ENCODE measurements at places on chromosomes 11 and 22.

DNA sequence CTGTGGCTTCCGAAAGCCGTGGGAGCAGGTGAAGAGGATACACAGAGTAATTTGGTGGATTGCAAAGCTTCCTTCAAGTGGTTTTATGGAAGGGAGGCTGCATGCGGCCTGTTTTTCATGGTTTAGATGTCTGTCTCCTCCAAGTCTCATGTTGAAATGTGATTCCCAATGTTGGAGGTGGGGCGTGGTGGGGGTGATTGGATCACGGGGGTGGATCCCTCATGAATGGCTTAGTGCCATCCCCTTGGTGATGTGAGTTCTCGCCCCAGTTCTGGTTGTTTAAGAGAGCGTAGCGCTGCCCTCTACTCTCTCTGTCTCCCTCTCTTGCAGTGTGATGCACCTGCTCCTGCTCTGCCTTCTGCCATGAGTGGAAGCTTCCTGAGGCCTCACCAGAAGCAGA lies 247.8 kb upstream of the B3GAT1 start:
- DNase-seq = no peak

GRCh38 chr11:120695426-120695825 lies 183.9 kb downstream of the GRIK4 start:
- DNase-seq = no peak

- no peak for DNase-seq
Measured at GRCh38 chr11:43574949-43575912, 105.3 kb upstream of the HSD17B12 start.

DNA sequence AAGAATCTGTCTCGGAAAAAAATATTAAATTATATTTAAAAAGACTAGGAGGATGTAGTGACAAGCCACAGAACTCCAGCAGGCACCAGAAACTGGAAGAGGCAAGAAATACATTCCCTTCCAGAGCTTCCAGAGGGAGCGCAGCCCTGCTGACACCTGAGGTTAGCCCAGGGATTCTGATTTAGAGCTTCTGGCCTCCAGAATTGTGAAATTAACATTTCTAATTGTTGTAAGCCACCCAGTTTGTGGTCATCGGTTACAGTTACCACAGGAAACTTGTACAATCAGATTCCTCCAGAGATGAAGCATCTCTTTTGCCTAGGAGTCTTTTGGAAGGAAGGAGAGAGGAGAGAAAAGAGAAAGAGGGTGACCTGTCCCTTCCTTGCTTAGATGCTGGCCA lies 6.4 kb upstream of the UBASH3B start:
- no peak for DNase-seq

DNA sequence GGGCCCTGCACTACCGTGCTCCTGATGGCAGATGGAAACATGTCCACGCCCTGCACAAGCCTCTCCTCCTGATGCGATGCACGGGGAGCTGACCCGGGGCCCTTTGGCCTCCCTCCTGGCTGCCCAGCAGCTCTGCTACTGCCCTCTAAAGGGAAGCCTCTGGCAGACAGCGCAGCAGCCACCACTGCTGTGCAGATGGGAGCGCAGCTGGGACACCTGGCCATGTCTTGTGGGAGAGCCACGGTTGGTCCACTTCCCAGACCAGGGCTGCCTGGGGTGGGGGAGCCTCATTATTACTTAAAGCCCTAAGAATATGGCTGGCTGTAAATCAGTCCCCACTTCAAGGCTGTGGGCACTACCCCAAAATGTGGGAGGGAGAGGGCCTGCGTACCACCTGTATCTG lies 38.3 kb downstream of the TBX1 start:
- DNase-seq = no peak

GRCh38 chr22:32722441-32722840 lies 79.1 kb upstream of the TIMP3 start:
- DNase-seq = no peak

GRCh38 chr11:112255067-112255720 lies 5.5 kb downstream of the PLET1 start:
- DNase-seq = no peak

DNA sequence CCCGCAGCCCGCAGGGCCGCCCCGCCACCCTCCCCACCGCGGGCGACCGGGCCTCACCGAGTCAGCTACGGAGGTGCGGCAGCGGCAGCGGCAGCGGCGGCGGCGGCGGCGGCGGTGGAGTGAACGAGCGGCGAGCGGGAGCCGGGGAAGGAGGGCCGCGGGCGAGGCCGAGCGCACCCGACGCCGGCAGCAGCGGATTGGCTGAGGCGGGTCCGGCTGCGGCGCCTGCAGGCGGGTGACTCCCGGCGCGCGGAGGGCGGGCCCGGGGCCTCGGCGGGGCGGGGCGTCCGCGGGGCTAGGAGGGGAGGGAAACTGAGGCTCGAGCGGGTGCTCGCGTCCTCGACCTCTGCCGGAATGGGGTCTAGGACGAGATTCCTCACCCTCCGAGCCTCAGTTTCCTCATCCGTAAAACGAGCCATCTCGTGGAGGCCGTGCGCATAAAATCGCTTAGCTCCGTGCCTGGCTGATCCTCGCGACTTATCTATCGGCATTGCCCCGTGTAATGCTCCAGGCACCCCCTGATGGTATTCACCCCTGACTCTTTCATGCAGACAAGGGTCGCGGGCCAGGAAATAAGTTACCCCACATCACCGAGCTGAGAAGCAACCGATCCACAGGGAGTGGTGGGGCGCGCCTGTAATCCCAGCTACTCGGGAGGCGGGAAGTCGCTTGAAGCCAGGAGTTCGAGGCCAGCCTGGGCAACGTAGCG lies at the start of gene CPT1A:
Gene CPT1A, minus strand, starts transcription at position 199 of the 709 bp plus-strand sequence. CDS start 26,442 bp downstream, outside the sequence.
- DNase-seq = peak; percentile 64

DNA sequence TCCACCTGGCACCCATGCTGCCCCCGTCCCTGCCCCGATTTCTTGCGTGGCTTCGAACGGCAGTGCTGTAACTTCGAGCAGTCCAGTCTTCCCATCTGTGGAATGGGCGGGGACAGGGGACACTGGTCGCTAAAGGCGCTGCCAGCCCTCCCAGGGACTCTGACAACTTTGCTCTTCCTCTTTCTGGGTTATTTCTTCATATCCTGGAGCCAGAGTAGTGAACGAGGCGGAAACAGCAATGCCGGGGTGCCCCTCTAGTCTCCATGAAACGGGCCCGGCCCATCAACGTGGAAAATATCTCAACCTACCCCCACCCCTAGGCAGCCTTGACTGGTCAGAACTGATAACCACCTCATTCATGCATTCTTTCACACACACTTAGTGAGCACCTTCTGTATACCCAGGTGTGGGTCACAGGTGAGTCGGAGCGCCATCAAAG lies 42.8 kb downstream of the TRIOBP start:
- DNase-seq = no peak

DNA sequence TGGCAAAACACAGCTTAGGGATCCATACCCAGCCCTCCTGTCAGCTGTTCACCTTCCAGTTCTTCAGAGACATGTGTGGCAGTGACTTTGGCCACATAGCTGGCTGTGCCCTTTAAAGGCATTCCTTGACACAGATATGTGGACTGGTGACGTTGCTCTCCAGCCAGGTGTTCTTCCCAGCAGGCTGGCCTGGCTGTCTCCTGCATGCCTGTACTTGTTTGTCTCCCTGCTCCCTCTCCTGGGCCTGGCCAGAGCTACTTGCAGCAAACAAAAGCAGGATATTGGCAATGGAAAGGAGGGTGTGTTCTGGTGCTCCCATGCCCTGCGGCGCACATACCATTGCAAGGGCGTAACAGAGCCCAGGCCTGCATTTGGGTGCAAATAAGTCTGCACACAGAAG lies 38.3 kb downstream of the PIK3IP1 start:
- DNase-seq = no peak

DNA sequence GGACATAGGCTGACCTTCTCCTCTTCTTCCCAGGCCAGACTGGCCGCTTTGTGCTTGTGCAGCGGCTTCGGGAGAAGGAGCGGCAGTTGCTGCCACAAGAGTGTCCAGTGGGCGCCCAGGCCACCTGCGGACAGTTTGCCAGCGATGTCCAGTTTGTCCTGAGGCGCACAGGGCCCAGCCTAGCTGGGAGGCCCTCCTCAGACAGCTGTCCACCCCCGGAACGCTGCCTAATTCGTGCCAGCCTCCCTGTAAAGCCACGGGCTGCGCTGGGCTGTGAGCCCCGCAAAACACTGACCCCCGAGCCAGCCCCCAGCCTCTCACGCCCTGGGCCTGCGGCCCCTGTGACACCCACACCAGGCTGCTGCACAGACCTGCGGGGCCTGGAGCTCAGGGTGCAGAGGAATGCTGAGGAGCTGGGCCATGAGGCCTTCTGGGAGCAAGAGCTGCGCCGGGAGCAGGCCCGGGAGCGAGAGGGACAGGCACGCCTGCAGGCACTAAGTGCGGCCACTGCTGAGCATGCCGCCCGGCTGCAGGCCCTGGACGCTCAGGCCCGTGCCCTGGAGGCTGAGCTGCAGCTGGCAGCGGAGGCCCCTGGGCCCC lies 1.4 kb downstream of the RASSF7 start:
- DNase-seq = no peak

DNA sequence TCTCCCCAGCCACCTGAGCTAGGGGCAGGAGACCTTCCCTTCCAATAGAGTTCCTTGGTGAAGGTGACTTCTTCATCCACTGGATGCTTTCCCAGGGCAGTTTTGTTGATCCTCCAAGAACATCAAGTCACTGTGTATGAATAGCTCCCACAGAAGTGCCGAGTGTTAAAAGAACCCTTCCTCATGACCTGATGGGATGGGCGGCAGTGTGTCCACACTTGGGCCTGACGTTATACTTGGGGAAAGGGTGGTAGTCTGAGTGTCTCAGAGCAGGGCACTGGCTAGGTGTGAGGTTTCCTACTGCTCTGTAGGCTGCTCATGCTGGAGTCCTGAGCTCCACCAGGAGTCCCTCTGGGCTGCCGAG lies 7.6 kb upstream of the LYVE1 start:
- no peak for DNase-seq

GRCh38 chr11:117679461-117679860 lies 117.6 kb downstream of the DSCAML1 start:
- DNase-seq = no peak

GRCh38 chr11:17739945-17740338 lies 5.4 kb downstream of the KCNC1 start:
- no peak for DNase-seq

DNA sequence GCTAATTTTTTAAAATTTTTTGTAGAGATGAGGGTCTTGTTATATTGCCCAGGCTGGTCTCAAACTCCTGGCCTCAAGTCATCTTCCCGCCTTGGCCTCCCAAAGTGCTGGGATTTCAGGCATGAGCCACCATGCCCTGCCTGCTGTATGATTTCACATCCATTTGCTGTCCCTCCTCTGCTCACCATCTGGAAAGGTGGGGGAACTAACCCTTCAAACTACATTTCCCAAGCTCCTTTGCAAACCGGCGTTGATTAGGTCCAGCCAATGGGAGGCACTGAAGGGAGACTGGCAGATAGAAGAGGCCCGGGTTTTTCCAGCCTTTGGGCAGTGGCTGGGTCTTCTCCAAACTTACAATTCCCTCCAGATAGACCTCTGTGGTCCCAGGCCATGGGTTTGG lies 19.3 kb downstream of the RFPL1 start:
- DNase-seq = no peak

- no peak for DNase-seq
Measured at GRCh38 chr22:47713941-47714340, 951.5 kb downstream of the TBC1D22A start.

- no peak for DNase-seq
Measured at GRCh38 chr22:36369922-36370791, 17.6 kb downstream of the MYH9 start.

- DNase-seq = no peak
Measured at GRCh38 chr11:94017446-94017845, 3.7 kb upstream of the HEPHL1 start.

DNA sequence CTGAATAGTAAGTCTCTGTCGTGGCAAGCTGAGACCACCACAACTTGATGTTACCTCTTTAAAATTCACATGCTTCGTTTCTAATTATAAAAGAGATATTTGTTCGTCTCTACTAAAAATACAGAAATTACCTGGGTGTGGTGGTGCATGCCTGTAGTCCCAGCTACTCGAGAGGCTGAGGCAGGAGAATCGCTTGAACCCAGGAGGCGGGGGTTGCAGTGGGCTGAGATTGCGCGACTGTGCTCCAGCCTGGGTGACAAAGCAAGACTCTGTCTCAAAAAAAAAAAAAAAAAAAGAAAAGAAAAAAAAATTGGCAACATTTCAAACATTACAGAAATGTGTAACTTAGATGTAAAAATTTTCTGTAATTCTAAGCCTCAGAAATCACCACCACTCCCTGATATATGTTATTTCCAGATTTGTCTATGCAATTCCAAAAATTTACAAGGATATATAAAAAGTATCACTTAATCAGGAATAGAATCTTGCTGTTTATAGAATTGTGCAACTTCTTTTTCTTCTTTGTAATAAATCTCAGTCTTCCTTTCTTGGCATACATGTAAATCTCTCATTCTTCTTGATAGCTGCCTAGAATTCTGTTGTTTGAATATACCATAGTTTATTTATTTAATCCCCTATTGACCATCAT lies 37.3 kb downstream of the C11orf96 start:
- no peak for DNase-seq

DNA sequence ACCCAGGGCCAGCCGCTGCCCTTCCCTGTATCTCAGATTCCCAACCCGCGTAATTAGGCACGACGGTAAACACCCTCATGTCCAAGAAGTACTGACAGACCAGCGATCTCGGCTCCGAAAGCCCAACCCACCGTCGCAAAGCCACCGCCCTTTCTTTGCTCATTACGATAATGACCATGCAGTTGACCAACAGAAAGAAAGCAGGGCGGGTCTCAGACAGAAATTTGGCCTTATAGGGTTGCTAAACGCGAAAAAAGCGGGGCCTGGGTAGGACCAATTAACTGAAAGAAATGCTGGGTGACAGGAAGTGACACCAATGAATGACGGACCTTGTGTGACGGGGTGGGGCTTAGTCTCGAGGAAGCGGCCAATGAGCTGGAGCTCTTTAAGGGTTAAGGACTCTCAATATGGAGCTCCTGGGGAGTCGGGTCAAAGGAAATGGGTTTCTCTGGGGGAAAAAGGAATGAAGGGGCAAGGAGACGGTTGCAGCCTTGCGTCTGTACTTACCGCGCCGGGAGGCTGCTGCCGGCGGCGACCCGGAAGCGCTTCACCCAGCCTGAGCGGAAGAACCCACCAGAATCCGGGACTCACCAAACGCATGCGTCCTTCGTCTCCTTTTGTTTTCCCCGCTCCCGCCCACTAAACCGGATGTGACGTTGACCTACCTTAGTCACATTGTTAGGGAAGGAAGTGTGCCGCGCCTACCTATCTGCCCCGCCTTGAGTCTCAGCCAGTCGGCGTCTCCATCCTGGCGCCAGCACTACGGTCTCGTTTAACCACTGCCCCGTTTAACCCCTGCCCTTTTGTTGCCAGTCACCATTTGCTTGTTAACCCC lies at the start of gene ANAPC15:
Gene ANAPC15, minus strand, starts transcription at position 553 of the 835 bp plus-strand sequence. CDS start 1,419 bp downstream, outside the sequence.
- DNase-seq = peak; percentile 99
